ENCODE measurements at places on chromosomes 3 and 15.
A peak's percentile ranks its signal among the peaks of the same experiment; 100 is the strongest.

DNA sequence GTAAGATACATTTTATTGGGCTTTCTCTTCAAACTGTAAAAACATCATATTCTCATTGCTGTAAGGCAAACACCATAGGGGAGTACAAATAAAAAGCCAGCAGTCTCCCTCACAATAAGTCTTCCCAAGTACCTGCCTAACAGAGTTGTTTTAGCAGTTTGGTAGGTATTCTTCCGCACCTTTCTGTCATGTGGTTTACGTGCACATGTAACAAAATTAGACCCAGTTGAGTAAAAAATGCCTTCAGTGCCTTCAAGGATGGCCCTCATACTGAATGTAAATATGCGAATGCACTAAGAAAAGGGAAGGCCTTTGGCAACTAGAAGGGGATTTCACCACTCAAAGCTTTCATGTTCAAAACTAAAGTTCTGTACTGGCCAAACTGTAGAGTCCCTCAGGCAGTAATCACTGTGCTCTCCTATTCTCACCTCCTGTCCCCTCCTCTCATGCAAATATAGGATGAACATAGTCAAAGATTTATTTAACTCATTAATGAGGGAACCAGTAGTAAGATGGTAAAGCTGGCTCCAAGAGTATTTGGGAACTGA lies 26.4 kb downstream of the USP3 start:
- peaks cover 9% of the 10 kb centered on the region for H3K4me1 ChIP-seq
- no peaks in the 10 kb centered on the region for H3K36me3 ChIP-seq
- no peak overlapping the region for H3K27ac ChIP-seq
- DNase-seq: no peak

- peaks cover 22% of the 10 kb centered on the region for H3K36me3 ChIP-seq
- peak; percentile 88 for DNase-seq
- H3K4me1 ChIP-seq: no peaks in the 10 kb centered on the region
Observed at GRCh38 chr3:28317438-28318022, 31.0 kb upstream of the ZCWPW2 start.

DNA sequence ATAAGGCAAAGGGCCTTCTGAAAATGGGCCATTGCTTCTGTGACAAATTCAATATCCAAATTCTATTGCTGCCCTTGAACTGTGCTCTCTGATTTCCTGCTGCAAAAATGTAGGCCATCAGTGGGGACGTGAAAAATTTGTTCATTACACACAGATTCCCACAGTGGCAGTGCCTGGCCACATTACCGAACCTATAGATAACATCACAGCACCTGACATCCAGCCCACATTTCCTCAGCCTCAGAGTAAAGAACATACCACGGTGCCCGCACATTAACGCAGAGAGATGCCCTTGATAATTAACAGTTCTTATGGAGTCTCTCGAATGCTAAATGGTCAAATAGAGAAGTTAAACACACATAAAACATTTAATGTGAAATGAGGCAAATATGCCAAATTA lies 931.6 kb upstream of the CFAP20DC start:
- H3K27me3 ChIP-seq: no peaks in the 10 kb centered on the region
- no peak for DNase-seq
- no peak overlapping the region for H3K27ac ChIP-seq
- no peaks in the 10 kb centered on the region for H3K4me1 ChIP-seq

DNA sequence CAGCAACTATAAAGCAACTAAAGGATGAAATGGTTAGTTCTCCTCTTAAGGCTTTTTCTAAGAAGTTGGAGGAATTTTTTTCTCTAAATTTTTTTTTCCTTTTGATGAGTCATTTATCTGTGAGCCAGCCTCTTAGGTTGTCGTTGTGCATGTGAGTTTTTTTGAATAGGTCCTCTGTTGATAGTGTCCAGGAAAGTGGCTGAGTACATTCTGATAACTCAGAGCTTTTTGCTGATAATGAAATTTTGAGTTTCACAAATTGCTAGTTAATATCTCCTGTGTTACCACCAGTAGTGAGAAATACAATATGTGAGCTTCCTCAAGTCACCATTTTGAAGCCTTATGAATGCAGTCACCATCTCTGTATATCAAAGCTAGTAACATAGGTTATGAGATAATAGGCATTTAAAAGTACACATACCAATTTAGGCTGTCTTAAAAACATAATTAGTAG lies 7.1 kb upstream of the LXN start:
- no peak overlapping the region for H3K4me3 ChIP-seq
- H3K36me3 ChIP-seq: peaks cover 7% of the 10 kb centered on the region
- no peak for DNase-seq
- no peak overlapping the region for H3K27ac ChIP-seq
- no peaks in the 10 kb centered on the region for H3K27me3 ChIP-seq

DNA sequence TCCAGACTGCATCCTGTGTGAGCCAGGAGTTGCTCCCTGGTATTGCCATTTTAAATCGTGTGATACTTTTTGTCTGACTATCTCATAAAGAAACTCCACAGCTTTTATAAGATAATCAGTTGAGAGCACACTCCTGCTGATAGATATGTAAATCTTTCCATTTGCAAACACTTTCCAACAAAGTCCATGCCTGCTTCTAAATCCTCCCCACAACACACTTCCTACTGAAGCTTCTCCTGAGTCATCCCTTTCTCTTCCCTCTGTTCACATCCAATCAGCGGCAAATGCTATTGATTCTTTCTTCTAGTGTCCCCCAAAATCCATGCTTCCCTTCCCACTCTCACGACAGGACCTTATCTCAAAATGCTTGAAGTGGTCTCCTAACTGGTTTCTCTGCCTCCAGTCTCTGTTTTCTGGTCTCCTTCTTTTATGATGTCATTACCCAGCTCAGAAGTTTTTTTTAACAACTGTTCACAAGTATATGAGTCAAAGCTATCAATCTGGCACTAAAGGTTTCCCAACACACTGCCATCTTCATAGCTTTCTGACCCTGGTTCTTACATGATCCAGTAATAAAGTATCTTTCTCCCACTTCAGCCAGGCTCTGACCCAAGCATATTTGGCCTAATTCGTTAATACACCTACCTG lies 4.5 kb upstream of the WWTR1 start:
- H3K36me3 ChIP-seq: no peaks in the 10 kb centered on the region
- no peaks in the 10 kb centered on the region for H3K27me3 ChIP-seq
- H3K4me1 ChIP-seq: no peaks in the 10 kb centered on the region
- H3K4me3 ChIP-seq: no peak overlapping the region

DNA sequence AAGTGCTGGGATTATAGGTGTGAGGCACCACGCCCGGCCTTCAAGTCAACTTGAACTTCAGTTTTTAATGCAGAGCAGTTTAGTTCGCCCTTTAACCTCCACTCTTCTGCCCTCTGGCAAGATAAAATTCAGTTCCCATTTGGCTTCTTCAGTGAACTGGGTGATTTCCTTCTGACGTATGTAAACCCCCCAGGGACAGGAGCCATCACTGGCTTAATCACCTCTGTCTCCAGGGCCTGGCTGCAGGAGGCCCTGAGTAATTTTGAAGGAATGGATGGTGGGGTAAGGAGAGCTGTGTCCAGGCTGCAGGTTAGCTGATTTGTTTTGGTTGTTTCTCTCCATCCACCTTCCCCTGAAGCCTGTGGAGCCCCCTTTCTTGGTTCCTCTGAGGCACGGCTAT lies 11.9 kb downstream of the MCM2 start:
- no peak overlapping the region for H3K27ac ChIP-seq
- H3K27me3 ChIP-seq: no peaks in the 10 kb centered on the region
- peaks cover 75% of the 10 kb centered on the region for H3K36me3 ChIP-seq
- H3K4me3 ChIP-seq: no peak overlapping the region
- no peaks in the 10 kb centered on the region for H3K4me1 ChIP-seq
- no peak for DNase-seq

DNA sequence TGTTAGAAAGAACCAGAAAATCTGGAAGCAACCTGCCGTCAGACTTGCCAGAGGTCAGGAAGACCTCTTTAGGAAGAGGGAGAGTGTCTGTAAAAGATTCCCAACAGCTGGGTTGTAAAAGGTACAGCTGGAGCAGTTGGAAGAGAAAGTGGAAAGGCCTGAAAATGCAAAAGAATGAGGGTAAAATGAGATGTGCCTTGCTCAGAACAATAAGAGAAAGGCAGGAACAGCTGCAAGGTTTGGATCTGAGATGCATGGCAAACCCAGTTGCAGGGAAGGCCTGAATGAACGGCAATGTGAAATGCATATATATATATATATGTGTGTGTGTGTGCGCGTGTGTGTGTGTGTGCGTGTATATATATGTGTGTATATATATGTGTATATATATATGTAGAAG lies 88.1 kb downstream of the ZIC1 start:
- no peak overlapping the region for H3K27ac ChIP-seq
- H3K36me3 ChIP-seq: no peaks in the 10 kb centered on the region
- H3K4me1 ChIP-seq: no peaks in the 10 kb centered on the region
- H3K27me3 ChIP-seq: no peaks in the 10 kb centered on the region
- no peak for DNase-seq
- no peak overlapping the region for H3K4me3 ChIP-seq

All from Karpas-422 (cell line).